ENCODE measurements at places on chromosomes 6 and 20.

- DNase-seq = no peak
Observed at GRCh38 chr6:55666037-55666436, 87.0 kb upstream of the HMGCLL1 start.

DNA sequence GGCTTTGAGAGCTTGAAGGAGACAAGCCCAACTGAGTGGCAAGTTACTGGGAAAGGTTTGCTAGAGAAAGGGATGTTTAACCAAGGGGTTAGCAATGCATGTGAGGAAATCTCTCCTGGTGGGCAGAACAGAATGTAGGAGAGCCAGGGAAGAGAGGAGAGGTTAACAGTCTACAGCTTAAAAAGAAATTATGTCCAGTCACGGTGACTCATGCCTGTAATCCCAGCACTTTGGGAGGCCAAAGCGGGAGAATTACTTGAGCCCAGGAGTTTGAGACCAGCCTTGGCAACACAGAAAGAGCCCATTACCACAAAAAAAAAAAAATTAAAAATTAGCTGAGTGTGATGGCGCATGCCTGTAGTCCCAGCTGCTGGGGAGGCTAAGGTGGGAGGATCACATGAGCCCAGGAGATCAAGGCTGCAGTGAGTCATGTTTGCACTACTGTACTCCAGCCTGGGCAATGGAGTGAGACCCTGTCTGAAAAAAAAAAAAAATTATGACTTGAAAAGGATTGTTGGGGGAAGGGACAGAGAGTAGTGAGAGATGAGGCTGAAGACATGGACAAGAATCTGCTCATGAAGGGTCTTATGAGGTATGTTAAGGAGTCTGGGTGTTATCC is 264.9 kb downstream of the TBC1D7 start:
- no peak for DNase-seq

DNA sequence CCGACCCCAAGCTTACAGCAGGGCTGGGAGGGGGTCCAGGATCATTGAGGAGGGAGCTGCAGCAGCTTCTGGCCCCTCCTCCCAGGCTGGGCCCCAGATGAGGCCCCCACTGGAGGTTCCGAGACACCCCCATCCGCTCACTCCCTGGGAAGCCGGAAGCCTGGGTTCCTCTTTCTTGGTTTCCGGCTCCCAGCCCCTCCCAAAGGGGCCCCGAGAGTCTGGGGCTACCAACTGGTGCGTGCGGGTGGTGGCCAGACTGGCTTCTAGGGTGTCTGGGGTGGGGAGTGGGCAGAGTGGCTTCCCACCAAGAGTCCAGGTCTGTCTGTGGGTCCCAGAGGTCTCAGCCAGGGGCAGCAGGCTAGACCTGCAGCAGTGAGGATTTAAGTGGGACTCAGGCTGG is 2.2 kb downstream of the RGS19 start:
- DNase-seq = peak; percentile 48

GRCh38 chr6:53026526-53026925 is 31.4 kb upstream of the GSTA4 start:
- peak; percentile 4 for DNase-seq

- no peak for DNase-seq
Observed at GRCh38 chr20:22100686-22101085, 395.2 kb downstream of the PAX1 start.

All from suppressor macrophage treated with lipopolysaccharide for 4 hours (primary cell).